ENCODE measurements at places on chromosomes 3 and 15.

DNA sequence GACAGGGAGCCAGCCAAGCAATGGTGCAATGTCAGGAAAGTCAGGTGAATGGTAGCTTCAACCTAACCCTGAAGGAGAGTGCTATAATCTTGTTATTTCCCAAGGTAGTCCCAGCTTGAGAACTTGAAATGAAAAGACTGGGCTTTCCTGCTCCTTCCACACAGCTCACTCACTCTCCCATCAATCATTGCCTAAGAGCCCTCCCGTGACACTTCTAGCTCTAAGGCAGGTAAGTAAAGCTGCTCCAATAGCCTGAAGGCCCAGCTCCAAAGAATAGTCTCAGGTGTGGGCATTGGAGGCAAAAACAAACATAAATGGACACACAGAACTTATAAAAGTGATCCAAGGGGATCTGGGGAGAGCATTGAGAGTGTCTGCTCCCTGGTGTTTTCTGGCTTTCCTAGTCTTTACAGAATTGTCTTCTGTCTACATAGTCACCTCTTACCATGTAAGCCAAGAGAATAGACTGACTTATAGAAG lies 63.1 kb upstream of the TBC1D5 start:
- no peak for DNase-seq

GRCh38 chr3:46058981-46059380 lies 31.7 kb upstream of the XCR1 start:
- no peak for DNase-seq

DNA sequence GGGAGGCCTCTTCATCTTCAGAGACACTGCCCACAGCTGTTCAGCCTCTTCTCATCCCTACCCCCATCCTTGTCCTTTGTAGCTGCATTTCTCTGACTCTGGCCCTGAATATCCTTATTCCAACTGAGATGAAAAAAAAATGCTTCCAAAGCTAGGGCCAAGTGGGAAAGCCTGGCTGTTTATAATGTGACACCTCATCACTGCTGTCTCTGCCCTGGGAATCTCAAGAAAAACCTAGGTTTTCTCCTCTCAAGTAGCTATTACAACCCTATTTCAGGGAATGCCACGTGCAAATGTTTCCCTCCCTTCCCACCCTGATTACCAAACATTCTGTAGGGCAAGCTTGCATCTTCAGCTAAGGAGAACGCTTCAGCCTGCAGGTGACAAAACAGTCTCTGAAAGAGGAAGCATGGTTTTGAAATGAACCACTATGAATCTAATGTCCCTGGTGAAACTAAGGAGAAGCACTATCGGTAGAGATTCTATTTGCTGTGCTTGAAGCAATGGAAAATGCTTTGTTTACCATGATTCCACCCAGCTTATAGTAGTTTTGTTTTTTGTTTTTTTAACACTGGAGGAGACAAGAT lies 65.4 kb downstream of the USF3 start:
- DNase-seq = no peak

DNA sequence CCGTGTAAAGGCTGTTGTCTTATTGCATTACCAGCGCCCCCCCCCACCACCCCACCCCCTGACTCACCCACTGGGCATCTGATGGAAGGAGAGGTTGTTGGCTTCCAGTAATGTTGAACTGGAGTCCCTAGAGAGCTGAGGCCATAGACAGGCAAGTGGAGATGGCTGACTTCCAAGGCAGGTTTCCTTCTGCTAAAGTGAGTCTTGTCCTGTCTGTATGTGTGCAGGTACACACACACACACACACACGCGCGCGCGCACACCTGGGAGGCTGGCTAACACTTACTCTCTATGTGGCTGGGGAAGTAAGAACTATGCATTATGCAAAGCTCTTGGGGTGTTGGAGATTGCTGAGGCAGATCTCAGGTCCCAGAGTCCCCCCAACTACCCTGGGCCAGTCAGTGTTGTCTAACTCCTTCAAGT lies 1.6 kb upstream of the KY start:
- no peak for DNase-seq
